SJSA1 (cell line): ENCODE measurements at places on chromosomes 11 and 22. TPM values are rescaled to one million over a fixed set of nuclear protein-coding genes. Genes with fewer than 3 reads are reported as not detected.

OR6A2 gene
- total RNA-seq: not detected in 2 replicates

- DNase-seq: peak; percentile 51
- H3K4me3 ChIP-seq: peak overlapping the region; percentile 88
- H3K36me3 ChIP-seq: peaks cover 16% of the 10 kb centered on the region
Measured at GRCh38 chr22:20021196-20022181, 579 bp downstream of the TANGO2 start.

RBMXL2 gene
- total RNA-seq: not detected in 2 replicates

GGT5 gene
- 0.66 TPM in 1 of 2 replicates, not detected in the other for total RNA-seq
